ENCODE measurements at places on chromosomes 5 and 9.

- no peak for DNase-seq
Measured at GRCh38 chr5:73096239-73096575, 24.2 kb upstream of the TMEM171 start.

DNA sequence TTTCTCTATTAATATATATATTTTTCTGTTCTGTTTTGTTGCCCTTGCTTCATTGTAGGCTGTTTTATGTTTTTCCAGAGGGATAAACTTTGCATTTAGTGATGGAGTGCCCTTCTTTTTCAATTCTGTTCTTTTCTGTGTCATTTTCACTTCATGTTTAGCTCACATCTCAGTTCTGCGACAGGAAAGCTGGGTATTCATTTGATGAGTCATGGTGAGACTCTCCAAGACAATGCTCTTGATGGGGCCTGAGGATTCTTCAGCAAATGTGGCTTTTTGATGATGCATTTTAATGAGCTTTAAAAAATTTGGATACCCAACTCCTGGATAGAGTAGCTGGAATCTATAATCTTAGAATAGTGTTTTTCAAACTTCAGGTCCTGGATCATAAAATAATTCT, 56.5 kb upstream of the SPATA31D4 start:
- no peak for DNase-seq

GRCh38 chr9:127492616-127493015, 41.3 kb downstream of the LRSAM1 start:
- DNase-seq = no peak

DNA sequence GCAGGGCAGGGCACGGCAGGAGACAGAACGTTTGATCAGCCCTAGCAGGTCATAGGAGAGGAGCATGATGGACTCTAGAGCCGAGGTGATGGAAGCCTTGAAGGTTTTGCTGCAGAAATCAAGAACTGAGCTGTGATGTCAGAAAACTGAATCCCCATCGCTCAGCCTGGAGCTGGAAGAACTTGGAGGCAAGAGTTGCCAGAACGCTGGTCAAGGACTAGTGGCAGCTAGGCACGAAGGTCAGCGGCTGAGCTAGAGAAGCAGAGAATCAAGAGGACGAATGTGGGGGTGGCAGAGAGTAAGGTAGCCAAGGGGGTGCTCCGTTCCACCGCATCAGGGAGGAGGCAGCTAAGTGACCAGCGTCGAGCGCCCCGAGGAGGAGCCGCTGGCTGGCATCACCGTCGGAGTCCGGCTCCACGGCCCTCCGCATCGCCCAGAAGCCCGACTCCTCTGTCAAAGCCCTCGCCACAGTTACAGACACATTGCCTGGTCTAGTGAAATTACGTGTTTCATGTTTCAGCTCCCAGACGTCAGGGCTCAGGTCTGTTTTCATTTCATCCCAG, 1.2 kb upstream of the GALNT10 start:
- no peak for DNase-seq

- no peak for DNase-seq
Measured at GRCh38 chr9:138075496-138075895, 197.9 kb downstream of the CACNA1B start.

GRCh38 chr9:16575986-16576245, 294.6 kb downstream of the BNC2 start:
- no peak for DNase-seq

GRCh38 chr5:123215929-123216702, 127.1 kb downstream of the PRDM6 start:
- DNase-seq = no peak

DNA sequence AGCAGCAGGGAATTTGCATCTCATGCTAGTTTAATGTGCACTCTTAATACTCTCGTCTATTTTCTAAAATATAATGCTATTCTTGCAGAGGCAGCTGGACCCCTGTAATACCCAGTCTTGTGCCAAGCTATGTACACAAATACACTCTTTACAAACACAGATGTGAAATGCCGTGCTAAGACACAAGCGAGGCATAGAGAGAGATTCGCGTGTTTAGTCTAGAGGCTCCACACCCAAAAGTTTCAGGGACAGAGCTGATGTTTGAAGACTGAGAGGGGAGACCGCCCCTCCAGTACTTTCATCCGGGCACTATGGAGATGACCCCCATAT, 1.2 kb downstream of the DPYSL3 start:
- DNase-seq = no peak

DNA sequence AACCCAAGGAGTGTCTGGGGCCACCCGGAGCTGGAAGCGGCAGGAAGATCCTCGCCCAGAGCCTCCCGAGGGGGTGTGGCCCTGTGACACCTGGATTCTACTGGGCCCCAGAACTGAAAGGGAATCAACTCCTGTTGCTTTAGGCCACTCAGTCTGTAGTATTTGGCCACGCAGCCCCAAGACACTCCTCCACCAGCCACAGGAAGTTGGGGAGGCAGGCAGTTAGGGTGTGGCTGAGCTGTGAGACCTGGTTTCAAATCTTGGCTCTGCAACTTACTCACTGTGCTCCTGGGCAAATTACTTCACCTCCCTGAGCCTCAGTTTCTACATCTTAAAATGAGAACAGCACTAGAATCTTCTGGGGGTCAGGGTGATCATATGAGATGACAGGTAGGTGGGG, 119.8 kb upstream of the PPP1R26 start:
- no peak for DNase-seq

DNA sequence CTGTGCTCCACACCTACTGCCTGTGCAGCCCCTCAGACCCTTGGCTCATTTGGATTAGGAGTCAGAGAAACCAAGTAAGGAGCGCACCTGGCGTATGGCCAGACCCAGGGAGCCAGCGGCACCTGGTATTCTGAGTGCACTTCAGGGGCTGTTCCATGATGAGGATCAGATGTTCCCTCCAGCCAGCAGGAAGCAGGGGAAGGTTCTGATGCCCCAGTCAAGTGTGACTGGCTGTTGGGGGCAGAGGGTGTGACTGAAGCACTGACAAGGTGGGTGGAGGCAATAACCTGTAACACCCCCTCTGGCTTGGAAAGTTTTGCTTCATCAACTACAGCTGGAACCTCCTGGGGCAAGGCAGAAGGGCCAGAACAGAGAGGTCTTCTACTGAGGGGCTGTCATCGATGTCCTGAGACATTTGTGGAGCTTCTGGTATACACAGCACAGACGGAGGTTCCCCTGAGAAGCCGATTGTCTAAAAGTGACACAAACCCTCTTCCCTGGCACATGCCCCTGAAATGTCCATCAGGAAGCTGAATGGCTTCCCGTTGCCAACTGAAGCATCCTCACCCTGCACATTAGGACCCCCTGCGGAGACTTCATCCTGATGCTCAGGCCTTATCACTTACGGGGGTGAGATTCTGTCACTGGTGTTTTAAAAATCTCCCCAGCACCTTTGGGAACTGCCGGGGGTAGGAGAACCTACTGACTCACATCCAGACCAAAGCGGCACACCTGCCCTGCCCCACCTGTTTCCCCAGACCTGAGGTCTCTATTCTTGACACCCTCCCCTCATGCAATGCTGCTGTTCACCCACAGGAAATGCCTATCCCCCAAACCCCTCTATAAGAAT, 21.1 kb downstream of the TRAF1 start:
- no peak for DNase-seq

- DNase-seq = peak; percentile 58
Measured at GRCh38 chr5:87400305-87400899, 12.3 kb downstream of the CCNH start.

GRCh38 chr9:118578467-118578866, 790.8 kb downstream of the BRINP1 start:
- no peak for DNase-seq

DNA sequence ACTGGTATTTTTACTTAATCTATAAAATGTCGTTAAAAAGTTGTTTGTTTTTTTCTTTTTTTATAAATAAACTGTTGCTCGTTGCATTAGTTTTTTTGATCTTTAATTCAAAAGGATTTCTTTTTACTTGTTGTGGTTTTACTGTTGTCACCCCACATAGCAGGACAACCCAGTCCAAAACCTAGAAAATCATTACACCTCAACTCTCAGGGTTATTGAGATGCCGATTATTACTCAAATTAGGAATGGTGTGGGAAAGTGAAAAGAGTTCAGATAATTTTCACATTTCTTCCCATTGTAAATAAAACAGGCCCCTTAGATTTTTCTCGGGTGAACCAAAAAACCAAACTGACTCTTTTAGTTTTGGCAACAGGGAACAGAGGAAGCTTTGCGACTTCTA, 17.4 kb upstream of the CTSL start:
- DNase-seq = no peak

- no peak for DNase-seq
Measured at GRCh38 chr5:2136728-2137333, 254.1 kb upstream of the IRX4 start.

- no peak for DNase-seq
Measured at GRCh38 chr5:159082474-159082873, 17.2 kb downstream of the EBF1 start.

GRCh38 chr9:130137081-130137640, 35.0 kb upstream of the NCS1 start:
- no peak for DNase-seq

GRCh38 chr9:135783540-135784245, 81.7 kb downstream of the KCNT1 start:
- DNase-seq = no peak

- DNase-seq = peak; percentile 36
Measured at GRCh38 chr9:129026442-129027223, 1.5 kb downstream of the SH3GLB2 start.

- DNase-seq = no peak
Measured at GRCh38 chr9:70678153-70678552, 263.7 kb upstream of the KLF9 start.

DNA sequence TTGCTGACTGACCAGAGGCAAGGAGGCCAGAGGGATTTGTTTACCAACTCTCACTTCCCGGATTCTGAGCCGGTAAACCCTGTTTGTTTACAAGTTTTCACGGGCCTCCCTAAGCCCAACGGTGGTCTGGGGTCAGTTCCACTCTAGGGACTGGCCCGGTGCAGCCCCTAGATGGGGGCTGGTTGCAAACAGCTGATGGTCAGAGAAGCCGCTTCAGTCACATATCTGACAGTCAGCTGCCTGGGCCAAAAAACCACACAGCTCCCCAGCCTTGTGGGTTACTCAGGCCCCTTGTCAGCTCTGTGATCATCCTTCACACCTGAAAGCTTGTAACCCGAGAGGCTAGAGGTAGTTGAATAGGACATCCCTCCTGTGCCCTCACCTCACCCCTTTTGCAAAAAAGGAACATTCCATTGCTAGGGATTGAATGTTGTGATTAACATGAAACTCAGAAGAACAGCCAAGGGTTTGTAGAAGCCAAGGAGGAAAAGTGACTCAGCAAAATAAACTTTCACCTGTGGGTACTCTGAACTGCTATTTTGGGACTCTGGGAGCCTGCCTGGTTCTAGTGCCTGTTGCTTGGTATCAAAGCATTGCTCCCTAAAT, 40.4 kb downstream of the SAR1B start:
- no peak for DNase-seq

DNA sequence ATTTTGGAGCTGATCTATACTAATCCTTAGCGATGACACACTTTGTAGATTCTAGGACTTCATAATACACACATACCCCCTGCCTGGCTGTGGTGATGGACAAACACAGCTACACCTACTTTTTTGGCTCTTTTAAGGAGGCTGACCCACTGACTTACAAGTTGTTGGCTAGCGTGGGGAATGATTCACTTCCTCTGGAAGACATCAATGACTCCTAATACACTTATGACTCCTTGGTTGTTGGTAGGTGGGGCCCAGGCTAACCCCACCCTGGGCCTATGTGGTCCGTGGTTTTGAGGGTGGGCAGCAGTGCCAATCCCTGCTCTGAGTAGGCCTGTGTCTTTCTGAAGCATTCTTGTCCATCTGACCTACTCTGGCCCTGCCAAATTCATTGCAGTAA, 144.4 kb downstream of the SLC12A2 start:
- DNase-seq = no peak

DNA sequence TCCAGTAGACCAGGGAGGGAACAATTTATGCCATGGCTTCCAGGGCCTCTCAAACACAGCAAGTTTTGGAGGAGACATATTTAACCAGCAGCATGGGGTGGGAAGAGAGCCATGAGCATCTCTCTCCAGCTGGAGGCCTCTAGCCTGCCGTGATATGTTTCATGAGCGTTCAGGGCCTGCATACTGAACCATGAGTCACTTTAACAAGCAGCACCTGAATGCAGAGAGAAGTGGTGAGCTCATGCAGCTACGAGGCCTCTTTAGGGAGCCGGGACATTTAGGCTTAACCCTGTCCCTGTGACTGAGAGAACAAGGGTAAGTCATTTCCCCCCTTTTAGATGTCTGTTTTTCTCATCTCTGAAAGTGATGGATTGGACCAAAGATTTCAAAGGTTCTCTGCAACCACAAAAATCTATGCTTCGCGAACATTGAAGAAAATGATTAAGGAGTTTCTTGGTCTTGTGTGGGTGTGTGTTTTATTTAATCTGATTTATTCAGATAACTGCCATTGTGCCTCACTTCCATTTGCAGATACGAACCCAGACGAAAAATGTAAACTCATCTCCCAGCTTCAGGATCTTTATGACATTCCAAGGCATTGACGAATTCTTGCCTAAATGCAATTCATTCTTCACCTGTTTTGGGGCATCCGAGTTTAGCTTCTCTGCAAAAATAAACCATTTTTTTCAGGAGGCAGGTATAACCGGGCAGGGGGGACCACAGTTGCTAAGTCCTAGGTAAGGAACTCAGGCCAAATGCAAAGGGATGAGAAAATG, 157.0 kb downstream of the GABBR2 start:
- DNase-seq = no peak

GRCh38 chr5:178577376-178577839, 12.8 kb downstream of the COL23A1 start:
- no peak for DNase-seq

DNA sequence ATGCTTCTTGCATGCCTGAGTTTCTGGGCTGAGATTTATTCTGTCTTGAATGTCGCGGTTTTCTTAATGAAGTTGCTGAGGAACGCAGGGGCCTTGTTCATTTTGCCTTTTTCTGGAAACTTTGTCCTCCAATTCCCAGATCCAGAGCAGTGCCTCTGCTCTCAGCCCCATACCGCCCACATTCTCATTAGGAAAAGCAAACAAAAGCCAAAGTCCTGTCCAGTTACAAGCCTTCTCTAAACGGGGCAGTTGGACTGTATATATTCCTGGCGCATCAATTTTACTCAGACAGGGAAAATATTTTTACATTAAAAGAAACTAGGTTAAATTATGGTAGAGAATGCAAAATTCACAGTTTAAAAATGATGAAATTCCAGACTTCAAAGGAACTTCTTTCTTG, 1.2 kb upstream of the PSAT1 start:
- no peak for DNase-seq

DNA sequence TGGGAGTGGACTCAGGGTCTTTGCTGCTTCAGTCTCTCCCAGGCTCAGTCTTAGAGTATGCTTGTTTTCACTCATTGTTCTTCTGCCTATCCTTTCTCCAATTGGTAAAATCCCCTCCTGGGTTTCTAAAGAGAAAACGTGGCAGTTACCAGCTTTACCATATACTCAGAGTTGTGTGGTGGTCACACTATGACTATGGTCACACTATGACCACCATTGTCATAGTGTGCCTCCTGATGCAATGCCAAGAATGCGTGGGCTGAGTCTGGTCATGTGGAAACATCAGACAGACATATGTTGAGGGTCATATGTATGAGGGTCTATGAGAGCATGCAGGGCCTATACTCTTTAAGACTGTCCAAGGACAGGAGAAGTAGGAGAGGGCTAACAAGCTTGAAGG, 326.5 kb upstream of the PRR16 start:
- no peak for DNase-seq

Measured in hematopoietic multipotent progenitor cell treated with erythropoietin and hydrocortisone succinate and interleukin-3 and kit ligand, for 15 days (in vitro differentiated cells).